H7 (cell line): ENCODE measurements at places on chromosomes 7 and 10.

- DNase-seq = no peak
These were observed 323.3 kb upstream of the KAT6B start for GRCh38 chr10:74502963-74503608.

DNA sequence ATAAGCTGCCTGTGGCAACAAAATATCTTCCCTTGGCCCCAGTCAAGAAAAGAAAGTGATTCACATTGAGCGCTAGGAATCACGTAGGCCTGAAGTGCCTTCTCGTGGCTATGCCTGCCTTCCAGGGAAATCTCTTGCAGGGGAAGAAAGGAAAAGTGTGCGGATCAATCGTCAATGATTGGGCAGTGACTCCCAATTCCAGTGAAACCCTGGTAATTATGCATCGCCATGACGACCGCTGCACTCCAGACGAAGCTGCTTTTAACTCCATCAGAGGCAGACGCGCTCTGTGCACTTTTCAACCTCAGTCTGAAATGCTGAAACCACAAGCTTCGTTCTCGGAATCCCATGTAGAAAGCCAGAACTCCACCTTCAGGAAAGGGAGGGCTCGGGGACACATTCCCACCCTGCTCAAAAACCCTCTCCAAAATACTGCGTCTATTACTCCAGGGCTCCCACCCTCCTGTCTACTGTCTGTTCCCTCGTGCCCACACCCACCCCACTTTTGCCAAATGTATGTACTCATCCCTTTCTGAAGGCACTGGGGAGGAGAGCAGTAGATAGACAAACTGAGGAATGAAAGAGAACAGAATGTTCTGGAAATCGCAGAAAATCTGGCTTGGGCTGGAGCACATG lies 24.2 kb upstream of the PRKAG2 start:
- DNase-seq = peak; percentile 19

DNA sequence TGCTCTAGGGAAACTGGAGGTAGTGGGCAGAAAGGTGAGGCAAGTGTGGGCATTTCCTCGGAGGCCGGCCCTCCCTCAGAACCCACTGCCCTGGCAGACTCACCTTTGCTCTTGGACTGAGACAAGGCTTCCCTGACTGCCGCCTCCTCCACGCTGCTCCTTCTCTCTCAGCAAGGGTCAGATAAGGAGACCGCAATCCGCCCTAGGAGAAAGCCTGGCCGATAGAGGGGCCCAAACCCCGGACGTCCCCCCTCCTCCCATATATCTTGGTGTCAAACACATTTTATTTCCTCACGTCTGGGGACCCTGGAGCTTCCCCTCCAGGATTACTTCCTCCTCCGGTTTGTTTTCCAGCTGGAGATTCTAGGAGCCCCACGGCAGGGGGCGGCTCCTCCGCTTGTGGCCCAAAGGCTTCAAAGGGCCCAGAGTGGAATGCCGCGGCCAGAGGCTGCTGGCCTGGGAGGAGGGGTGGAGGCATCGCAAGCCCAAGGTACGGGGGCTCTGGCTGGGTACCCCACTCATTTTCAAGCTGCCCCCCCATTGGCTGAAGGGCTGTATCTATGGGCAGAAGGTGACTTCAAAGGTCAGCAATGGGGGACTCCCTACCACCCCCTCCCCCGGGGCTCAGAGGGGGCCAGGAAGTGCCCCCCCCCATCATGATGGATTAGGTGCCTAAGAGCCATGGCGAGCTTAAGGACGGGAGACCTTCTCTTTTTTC lies 31.7 kb upstream of the LBX1 start:
- DNase-seq = peak; percentile 83

- no peak for DNase-seq
These were observed 24.3 kb downstream of the HSPB1 start for GRCh38 chr7:76326646-76327233.

GRCh38 chr7:101567230-101567629 lies 61.9 kb downstream of the MYL10 start:
- no peak for DNase-seq

- no peak for DNase-seq
These were observed 360.6 kb upstream of the ADARB2 start for GRCh38 chr10:2097937-2098336.

DNA sequence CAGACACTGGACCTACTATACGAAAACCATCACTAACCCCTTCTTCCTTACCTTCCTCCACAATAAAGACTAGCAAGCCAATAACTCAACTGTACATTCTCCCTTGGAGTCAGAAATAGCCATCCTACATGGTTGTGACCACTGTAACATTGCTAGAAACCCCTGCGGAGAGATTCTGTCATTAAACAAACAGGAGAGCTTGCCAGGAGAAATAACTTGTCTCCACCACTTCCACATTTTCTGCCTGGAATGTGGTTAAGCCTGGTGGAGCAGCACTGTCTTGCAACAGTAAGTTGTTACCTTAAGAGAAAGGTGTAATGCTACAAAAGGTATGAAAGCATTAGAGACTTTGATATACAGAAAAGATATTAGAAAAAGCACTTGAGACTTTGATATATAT lies 45.8 kb downstream of the THSD7A start:
- peak; percentile 14 for DNase-seq

DNA sequence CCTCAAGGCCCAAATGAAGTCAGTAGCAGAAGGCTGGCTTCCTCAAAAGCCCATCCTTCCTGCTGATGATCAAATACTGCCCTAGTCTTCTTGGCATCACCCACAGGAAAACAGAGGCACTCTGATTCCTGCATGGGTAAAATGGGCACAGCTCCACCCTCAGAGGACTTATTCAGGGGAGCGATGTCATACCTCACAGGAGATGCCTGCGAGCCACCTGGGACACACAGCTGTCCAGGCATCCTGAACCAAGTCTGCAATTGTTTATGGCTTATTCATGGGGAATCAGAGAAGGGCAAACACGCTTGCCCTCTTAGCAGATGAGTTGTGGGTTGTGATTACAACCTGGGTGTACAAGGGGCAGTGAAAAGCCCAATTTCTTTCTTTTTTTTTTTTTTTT lies 22.0 kb upstream of the LMTK2 start:
- DNase-seq = no peak

DNA sequence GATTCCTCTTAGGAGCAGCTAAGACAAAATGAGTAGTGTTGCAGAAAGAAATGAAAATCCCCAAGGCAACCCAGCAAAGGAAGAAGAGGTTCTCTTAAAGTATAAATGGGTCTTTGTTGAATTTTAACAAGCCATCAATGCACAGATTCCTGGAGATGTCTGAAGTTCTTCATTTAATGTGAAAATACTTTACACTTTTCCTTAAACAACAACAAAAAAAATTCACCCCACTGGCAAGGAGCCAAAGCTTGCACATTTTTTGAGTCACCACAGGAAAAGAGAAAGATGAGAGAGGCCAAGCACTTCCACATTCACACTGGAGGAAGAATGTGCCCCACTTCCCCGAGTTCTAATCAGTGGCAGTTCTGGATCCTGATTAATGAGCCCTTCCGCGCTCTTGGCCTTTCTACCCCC lies 286.4 kb upstream of the MEOX2 start:
- DNase-seq = no peak

GRCh38 chr7:140232957-140233917 lies 56.5 kb upstream of the KDM7A start:
- peak; percentile 2 for DNase-seq

DNA sequence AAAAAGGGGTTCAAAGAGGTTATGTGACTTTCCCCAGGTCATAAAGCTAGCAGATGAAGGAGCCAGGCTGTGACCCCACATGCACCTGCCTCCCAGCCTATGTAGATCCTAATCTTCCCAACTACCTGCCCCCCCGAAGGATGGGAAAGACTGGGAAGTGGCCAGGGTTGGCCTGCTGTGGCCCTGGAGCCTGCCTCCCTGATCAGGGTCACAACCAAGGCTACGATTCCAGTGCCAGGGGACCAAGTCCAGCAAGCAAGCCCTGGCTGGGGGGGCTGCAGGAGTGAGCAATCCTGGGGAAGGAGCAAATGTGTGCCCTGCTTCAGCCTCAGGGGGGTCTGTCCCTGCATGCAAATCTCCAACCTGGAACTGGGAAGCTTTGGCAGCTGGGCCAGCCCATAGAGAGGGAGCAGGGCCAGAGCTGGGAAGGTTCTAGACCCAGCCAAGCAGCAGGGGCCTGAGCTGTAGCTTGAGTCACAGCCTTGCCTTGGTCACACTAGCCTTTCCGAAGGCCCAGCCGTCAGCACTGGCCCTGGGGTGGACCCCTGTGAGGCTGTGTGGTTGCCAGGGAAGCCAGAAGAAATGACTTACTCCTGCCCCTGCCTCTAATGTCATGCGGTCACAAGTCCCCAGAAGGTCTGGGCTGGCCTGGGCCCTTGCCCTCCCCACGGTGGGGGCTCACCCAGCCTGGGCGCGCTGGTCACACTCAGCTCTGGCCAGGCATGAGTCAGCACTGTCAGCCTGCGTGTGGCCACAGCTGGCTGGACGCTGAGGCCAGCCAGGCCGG lies 96.4 kb upstream of the ZMIZ1 start:
- DNase-seq = peak; percentile 73

GRCh38 chr10:131831561-131831960 lies 69.2 kb upstream of the PPP2R2D start:
- peak; percentile 75 for DNase-seq

GRCh38 chr10:112899391-112900065 lies 50.5 kb upstream of the TCF7L2 start:
- DNase-seq = no peak

DNA sequence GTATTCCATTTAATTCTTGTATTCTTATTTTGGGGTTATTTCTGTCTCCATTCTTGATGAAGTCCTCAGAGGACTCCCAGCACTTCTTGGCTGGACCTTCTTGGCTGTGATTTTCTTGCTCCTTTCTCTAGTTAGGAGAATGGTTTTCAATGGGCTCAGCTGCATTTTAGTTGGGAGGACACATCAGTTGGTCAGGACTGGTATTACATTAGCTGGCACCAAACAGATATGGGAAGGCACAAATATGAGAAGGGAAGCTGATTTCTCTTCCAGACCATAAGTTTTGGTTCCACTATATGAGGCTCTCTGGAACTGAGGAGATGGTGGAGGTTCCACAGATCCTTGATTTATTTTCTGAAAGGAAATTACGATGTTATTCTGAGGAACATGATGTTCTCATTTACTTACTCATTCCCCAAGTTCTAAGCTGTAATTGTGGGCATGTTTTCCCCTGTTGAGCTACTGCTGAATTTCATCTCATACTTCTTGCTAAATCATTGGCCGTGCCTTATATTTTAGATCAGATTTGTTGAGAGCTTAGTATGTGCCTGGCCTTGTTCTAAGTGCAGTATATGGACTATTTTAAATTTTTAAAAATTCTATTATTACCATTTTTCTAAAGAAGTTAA lies 261.0 kb downstream of the THSD7A start:
- no peak for DNase-seq

DNA sequence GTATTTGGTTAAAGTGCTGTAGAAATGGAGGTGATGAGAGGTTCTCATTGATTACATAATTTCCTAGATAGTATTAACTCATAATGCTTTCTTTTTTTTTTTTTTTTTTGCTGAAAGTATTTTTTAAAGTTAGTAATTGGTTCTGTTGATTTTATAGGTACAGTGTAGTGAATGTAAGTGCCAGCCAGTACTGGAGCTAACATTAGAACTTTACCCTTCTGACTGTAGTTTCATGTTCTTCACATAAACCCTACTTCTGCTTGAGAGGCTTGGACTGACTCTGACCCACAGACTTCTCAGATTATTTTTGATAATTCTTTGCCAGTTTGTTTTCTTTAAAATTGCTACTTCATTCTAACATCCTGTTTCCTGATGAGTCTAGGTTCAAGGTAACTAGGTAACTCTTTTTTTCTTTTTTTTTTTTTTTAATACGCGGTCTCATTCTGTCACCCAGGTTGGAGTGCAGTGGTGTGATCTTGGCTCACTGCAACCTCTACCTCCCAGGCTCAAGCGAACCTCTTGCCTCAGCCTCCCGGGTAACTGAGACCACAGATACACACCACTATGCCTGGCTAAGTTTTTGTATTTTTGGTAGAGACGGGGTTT lies 92.2 kb upstream of the OIT3 start:
- no peak for DNase-seq

DNA sequence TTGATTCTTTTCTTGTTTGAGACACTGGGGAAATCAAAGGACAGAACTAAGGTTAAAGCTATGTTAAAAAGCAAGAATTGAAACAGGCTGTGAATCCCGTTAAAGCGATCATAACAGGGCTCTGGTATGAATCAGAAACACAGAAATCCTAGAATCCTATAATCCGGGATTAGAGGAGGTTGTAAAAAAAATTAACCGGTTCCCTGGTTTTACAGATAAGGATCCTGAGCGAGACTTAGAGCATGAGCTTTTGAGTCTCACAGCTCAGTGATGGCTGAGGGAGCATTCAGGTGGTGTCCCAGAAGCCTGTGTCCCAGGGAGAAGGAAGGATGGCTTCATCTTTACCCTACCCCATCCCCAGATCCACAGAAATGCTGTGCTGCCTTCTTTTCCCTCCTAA lies 461.3 kb downstream of the PAXIP1 start:
- no peak for DNase-seq

- no peak for DNase-seq
These were observed 270.6 kb downstream of the TWIST1 start for GRCh38 chr7:18846765-18847215.

DNA sequence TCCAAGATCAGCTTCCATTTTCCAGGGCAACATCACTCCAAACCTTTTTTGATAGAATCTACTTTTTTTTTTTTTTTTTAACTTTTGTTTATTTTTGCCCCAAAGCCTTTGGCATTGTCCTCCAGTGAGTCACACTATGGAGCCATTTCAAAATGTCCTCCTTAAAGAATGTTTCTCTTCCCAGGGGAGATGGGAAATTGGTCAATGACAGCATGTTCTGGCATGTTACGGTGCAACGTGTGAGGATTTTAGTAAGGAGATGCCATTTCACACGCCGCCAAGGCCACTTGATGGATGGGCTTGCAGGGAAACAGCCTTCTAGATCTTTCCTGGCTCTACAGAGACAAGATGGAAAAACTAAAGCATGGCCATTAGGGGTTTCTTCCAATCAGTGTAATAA lies 30.7 kb upstream of the TRIL start:
- no peak for DNase-seq

- DNase-seq = no peak
These were observed 31.9 kb downstream of the LRRC18 start for GRCh38 chr10:48907730-48908129.

DNA sequence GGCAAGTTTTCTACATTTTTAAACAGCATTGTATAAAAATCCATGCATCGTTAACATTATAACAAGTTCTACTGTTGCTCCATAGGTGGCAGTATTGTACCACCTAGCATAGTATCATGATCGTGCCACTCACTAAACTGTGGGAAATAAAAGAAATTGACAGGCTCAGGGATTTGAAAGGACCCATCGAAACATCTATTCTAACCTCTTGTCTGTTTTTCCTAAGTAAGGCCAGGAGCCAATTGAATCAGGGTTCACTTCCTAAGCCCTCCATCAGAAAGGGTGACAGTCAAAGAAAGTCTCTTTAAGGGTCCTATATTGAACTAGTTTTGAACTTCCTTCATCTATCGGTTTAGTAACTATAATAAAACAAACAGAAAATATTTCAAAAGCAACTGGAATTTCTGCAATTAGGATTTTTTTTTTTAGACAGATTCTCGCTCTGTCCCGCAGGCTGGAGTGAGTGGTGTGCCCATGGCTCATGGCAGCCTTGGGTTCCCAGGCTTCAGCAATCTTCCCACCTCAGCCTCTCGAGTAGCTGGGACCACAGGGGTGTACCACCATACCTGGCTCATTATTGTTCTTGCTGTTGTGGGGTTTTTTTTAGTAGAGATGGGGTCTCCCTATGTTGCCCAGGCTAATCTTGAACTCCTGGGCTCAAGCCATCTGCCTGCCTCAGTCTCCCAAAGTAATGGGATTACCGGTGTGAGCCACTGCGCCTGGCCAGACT lies 9.4 kb downstream of the HACD1 start:
- peak; percentile 57 for DNase-seq
